Activated T-cell treated with anti-CD3 and anti-CD28 coated beads for 4 hours (primary cell): ENCODE measurements at places on chromosomes 1 and 21.
A peak's percentile ranks its signal among the peaks of the same experiment; 100 is the strongest.

- DNase-seq, result no peak
Measured at GRCh38 chr1:243751506-243751905, 98.5 kb downstream of the AKT3 start.

GRCh38 chr21:21163904-21164303 lies 165.7 kb downstream of the NCAM2 start:
- DNase-seq, result peak; percentile 7

DNA sequence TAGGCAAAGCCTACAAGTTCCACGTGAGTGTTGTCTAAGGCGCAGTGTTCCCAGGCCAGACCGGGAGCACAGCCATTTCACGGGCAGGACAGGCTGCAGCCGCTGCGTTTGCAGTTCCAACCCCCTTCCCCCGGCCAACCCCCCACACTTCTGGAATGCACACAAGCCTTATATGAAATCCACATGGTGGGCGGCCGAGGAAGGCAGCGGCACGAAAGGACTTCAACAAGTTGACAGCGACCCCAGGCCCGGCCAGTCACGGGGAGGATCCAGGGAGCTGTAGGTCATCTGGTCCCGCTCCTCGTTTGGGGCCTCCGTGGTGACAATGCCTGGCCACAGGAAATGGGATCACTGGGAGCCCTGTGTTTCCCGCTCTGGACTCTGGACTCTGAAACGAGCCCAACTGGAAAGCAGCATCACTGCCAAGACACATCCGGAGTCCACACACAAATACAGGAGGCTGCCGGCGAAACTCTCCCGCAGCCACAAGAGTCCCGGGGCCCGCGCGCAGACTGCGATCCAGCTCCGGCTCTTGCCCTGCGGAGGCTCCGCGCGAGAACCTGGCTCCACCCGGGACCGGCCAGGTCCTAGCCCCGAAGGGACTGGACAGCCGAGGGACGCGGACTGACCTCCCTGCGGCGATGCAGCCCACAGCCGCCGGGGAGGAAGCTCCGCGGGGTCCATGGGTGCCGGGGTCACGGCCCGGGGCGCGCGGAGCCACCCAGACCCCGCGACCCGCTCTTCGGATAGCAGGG lies 794 bp downstream of the NID1 start:
- DNase-seq, result no peak

- DNase-seq, result no peak
Measured at GRCh38 chr1:36326499-36326898, 3.1 kb upstream of the EVA1B start.

DNA sequence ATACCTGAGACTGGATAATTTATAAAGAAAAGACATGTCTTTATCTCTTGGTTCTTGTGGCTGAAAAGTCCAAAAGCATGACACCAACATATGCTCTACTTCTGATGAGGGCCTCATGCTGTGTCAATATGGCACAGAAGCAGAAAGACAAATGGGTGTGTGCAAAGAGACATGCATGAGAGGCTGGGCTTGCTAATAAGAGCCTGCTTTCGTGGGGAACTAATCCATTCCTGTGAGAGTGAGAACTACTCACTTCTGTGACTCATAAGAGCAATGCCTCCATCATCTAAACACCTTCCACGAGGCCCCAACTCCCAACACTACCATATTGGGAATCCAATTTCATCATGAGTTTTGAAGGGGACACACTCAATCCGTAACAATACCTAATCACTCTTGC lies 340.0 kb upstream of the DUSP10 start:
- DNase-seq, result no peak

- no peak for DNase-seq
Measured at GRCh38 chr1:198575798-198576641, 35.5 kb upstream of the ATP6V1G3 start.

DNA sequence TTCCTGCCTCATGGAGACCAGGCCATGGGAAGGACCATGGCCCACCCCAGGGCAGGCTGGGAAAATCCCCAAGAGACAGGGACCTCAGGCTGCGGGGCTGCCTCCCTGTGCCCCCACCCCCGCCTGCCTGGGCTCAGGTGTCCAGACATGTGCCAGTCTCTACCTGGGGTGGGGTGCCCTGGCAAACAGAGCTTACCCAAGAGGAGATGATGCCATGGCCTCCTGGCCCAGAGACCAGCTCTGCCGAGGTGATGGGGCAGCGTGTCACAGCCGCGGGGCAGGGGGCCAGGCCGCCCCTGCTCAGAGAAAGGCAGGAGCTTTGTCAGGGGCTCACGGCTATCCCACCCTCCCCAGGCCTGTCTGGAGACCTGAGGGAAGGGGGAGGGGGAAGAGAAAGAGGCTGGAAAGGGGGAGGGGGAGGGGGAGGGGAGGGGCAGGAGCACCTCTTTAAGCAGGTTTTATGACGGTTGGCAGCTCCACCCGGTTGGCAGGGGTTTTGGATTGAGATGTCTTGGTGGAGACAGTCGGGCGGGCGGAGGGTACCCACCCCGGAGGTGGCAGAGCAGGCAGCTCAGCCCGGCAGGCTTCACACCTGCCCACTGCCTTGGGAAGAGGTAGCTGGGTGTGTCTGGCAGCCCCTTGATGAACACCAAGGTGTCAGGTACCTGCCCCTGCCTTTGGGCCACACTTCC lies 101.5 kb upstream of the IFFO2 start:
- DNase-seq, result no peak

- no peak for DNase-seq
Measured at GRCh38 chr1:68103884-68104554, 53.6 kb upstream of the DIRAS3 start.

- DNase-seq, result no peak
Measured at GRCh38 chr1:201268604-201269151, 14.6 kb upstream of the PKP1 start.

- DNase-seq, result no peak
Measured at GRCh38 chr1:94389298-94389697, 28.9 kb upstream of the ABCD3 start.

DNA sequence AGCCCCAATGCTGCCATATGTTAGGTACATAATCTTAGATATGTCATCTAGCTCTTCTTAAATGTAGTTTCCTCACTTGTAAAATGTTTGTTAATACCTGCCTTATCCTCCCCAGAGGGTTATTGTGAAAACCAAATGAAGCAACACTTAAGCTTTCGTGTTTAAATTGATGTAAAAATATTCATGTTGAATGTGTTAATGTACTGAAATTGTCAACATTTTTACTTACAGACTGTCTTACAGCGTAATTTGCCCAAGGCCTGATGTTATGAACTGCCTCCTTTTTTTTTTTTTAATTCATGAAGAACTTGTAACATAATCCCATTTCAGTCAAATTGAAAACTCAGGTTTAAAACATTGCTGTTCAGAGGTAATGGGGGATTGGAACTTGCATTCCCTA lies 25.6 kb upstream of the ENAH start:
- DNase-seq, result no peak

- no peak for DNase-seq
Measured at GRCh38 chr1:207259391-207259790, 62.1 kb upstream of the CD55 start.

- DNase-seq, result no peak
Measured at GRCh38 chr21:34548781-34549376, 36.9 kb upstream of the KCNE1 start.

DNA sequence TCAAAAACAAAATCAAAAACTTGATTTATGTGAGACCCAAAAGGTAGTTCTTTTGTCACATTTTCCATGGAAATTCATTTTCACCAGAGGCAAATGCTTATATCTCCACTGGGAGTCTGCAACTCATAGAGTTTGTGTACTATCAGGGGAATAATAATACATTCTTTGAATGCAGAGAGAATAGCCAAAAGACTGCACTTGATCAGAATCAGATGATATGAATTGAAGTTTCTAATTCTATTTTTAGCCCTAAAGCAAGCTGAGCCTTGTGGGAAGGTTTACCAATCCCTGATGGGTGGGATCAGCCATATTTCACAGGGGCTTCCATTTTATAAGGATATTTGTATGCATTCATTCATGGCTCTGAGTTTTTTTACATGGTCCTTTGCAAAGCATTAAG lies 49.6 kb downstream of the TSEN15 start:
- DNase-seq, result no peak

DNA sequence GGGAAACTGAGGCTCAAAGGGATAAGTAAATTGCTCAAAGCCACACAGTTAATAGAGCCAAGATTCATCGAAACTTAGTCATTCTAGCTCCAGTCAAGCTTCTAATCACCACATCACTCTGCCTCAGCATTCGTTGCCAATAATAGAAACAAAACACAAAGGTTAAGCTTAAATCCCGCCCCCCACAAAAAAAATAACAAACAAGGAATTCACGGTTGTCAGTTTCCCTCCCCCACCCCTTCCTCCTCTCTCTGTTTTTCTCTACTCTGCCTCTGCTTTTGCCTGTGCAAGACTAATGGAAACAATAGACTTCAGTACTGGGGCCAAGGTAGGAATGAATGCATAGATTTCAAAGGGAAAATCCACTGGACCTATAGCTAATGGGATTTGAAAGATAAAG lies 70.7 kb upstream of the ZNF644 start:
- DNase-seq, result no peak

- no peak for DNase-seq
Measured at GRCh38 chr1:179166663-179167417, 62.6 kb downstream of the ABL2 start.

DNA sequence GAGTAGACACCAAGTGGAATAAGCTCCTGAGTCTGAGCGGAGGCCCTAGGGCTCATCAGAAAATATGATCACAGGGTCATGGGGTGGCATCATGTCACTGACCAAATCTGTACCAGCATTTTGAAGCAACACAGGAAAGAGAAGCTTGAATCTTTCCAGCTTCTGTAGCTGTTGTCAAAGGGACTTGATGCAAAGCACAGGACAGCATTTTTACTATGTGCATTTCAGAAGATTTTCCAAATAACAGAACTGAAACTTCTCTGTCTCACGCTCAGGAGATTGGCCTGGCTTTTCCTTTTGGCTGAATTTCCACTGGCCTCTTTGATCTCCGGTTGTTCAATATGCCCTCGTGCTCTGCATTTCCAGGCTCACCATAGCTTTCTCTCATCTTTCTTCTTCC lies 127.2 kb upstream of the ATP1B1 start:
- no peak for DNase-seq

GRCh38 chr1:94636100-94636499 lies 94.5 kb upstream of the F3 start:
- no peak for DNase-seq

- DNase-seq, result no peak
Measured at GRCh38 chr1:91757763-91758460, 128.0 kb downstream of the TGFBR3 start.

DNA sequence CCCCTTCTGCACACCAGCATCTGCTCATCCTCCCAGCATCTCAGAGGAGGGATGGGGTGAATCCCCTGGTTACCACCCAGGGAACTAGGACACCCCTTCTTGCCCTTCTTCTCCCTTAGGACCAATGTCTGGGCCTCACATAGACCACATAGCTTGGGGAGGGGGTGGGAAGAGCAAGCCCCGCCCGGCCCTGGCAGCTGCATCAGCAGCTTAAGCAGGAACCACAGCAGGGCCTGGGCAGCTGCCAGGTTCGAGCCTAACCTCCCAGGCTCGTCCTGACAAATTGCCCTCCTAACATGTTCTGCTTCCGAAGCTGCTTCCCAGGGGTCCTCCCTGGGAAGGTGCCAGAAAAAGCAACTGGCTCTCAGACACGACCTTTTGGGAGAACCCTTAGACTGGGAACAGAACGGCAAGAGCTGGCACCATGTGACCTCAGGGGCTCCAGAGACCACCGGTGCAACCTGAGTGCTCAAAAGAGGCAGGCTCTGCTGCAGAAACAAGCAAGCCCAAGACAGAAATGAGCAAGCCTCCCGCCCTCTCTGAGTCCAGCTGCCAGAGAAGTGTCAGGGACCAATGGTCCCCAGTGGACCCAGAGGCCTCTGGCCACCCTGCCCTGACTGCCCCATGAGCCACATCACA lies 18.4 kb upstream of the CLSTN1 start:
- DNase-seq, result no peak

DNA sequence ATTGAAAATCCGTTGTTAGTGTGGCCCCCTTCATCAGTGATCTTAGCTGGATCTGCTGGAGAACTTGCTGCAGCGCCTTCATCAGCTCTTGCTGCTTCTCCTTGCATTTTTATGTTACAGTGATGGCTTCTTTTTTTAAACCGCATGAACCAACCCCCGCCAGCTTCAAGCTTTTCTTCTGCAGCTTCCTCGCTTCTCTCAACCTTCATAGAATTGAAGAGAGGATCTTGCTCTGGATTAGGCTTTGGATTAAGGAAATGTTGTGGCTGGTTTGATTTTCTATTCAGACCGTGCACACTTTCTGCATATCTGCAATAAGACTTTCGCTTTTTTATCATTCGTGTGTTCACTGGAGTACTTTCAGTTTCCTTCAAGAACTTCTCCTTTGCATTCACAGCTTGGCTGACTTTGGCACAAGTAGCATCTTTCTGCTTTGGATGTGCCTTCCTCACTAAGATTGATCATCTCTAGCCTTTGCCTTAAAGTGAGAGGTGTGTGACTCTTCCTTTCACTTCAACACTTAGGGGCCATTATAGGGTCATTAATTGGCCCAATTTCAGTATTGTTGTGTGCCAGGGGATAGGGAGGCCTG lies 13.1 kb downstream of the RNF187 start:
- no peak for DNase-seq

DNA sequence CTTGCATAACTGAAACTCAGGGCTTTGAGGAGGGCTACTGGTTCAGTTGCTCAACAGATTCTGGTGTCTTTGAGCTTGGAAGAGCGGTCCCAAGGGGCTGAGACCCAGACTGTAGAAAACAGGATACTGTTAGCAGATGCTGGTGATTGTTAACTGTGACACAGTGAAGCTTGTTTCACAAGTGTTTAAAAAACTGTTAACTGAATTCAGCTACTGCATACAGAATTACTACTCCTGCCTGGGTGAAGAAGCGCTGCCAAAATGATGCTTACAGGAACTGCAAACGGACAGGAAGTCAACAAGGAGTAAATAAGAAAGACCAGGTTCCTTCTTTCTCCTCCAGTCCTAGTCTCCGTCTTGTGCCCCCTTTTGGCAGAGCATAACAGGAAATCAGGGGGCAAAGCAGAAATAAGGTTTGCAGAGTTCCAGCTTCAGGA lies 195.3 kb upstream of the USP25 start:
- DNase-seq, result no peak

DNA sequence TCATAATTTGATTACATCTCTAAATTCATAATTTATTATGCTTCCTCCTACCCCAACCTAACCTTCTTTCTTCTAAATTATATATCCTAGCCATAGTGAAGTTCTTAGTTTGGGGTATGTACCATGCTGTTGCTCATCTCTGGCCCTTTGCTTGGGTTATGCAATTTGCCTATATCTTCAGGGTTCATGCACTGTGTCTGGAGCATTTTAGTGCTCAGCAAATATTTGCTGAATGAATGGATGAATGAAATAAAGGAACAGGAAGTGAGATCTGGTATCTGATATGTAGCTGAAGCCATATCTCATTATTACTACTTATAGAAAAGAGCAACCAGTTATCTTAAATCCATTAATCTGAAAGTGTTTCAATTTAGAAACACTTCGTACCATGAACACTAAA lies 137.6 kb downstream of the GPATCH2 start:
- DNase-seq, result no peak
